ENCODE measurements at places on chromosomes 6 and 20. TPM values are rescaled to one million over a fixed set of nuclear protein-coding genes. Genes with fewer than 3 reads are reported as not detected.

ECHDC1 gene
- 62.0 TPM for total RNA-seq

OLIG3 gene
- not detected for total RNA-seq

TMEM200A gene
- total RNA-seq, result 18.5 TPM

TNXB gene
- total RNA-seq, result 423 TPM

SLC24A3 gene
- 2.0 TPM for total RNA-seq

C20orf144 gene
- total RNA-seq, result not detected
